ENCODE measurements at places on chromosomes 5 and 9.
A peak's percentile ranks its signal among the peaks of the same experiment; 100 is the strongest.

GRCh38 chr9:36222449-36222848 lies 31.7 kb downstream of the CLTA start:
- DNase-seq = no peak

DNA sequence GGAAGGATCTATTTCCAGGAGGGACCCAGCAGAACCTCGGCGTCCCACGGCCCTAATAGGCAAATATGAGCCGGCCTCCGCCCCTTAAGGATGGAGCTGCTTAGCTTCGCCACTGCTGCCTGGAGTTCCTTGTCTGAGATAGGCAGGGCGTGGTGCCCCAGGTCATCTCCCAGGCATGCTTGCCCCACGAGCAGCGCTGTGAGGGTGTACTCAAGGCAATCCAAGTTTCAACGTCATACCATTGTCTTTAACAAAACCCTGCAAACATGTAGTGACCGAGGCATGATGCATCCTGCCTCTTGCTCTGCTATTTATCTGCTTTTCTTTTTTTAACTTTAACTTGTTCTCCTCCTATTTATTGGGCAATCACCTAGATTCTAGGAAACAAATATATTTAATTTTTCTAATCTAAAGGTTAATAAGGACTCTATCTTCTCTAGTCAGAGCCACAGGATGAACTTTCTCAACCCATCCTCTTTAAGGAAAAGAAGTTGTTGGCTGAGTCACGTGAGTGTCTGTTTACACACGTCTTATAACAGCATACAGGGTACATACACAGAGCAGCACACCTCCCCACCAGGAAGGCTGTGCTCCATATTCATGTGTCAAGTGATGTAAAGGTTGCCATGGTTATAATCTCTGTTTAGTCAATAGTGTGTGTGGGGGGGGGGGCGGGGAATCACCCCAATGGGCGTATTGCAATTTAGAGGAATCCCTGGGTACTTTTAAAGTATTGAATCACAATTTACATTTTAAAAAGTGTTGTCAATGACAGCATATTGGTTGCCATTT lies 27.3 kb upstream of the ZSWIM6 start:
- DNase-seq = no peak

DNA sequence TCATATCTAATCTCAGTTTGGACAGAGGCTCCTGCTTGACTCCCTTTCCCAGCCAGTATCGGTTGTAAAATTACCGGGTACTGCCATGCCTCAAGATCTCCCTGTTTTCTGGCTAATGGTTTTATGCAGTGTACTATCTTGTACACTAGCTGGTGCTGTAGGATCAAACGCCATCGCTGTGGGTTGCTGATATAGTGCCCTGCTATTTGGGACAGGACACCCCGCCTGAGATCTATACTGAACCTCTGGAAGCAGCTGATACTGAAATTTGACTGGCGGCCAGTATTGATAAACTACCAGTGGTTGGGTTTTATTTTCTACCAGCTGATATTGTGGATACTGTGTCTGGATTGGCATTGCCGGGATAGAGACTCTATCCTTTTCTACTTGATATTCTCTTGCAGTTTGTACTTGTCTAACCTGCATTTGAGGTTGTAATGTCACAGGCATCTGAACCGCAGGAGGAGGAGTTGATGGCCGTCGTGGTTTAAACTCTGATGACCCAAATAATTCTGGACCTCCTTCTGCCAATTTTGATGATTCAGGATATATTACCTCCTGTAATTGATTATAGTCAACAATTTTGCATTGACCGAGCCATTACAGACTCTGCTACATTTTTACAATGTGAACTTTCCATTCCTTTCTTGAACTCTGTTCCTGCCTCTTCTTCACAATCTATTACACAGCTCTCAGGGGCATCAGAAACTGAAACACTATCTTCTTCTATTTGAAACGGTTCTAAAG lies 112.5 kb upstream of the LARP1 start:
- no peak for DNase-seq

DNA sequence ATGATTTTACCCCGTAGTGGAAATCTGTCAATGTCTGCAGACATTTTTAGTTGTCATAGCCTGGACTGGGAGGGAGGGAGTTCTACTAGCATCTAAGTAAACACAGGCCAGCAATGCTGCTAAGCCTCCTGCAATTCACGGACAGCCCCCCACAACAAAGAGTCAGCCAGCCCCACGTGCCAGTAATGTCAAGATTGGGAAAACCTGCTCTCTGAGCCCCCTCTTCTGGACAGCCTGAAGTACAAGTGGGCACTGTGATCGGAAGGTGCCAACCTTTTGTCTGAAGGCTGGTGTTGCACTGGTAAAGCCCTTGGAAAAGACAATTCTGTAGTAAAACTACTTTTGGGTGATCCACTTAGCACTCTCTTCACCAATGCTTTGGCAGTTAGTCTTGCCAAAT lies 154.5 kb downstream of the TARS1 start:
- no peak for DNase-seq

- DNase-seq = no peak
Measured at GRCh38 chr5:83688281-83688680, 32.4 kb downstream of the HAPLN1 start.

DNA sequence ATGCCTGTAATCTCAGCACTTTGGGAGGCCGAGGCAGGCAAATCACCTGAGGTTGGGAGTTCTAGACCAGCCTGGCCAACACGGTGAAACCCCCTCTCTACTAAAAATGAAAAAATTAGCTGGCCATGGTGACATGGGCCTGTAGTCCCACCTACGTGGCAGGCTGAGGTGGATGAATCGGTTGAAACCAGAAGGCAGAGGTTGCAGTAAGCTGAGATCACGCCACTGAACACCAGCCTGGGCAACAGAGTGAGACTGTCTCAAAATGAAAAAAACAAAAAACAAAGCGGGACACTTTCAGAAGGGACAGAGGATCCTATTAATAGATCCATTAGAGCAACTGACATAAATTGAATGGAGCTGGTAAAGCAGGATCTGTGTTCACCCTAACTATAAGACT lies 89.6 kb upstream of the SGCD start:
- no peak for DNase-seq

- DNase-seq = no peak
Measured at GRCh38 chr9:122070728-122071515, 22.2 kb downstream of the TTLL11 start.

DNA sequence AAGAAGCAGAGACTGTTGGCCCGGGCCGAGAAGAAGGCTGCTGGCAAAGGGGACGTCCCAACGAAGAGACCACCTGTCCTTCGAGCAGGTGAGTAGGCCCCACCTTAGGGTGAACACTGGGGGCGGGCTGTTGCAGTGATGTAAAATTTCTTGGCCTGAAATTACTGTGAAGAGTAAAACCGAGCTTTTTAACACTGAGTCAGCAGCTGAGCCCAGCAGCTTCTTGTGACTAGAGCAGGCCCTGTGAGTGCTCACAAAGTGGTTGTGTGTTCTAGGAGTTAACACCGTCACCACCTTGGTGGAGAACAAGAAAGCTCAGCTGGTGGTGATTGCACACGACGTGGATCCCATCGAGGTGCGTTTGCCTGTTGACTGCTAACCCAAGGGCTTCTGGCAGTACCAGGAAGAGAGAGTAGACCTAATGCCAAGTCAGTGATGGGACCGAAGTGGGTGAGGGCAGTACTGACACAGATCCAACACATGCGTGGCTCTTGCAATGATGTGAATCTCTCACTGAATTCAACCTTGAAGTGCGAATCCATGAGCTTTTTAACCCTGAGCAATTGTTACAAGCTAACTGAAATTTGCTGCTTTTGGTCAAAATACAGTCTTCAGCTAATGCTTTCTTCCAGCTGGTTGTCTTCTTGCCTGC lies 2.1 kb downstream of the RPL7A start:
- no peak for DNase-seq

GRCh38 chr9:36765468-36766341 lies 193.0 kb downstream of the MELK start:
- DNase-seq = peak; percentile 80

GRCh38 chr9:5354184-5354583 lies 14.5 kb upstream of the RLN1 start:
- no peak for DNase-seq

GRCh38 chr5:61632064-61632463 lies 300.0 kb downstream of the ZSWIM6 start:
- no peak for DNase-seq

DNA sequence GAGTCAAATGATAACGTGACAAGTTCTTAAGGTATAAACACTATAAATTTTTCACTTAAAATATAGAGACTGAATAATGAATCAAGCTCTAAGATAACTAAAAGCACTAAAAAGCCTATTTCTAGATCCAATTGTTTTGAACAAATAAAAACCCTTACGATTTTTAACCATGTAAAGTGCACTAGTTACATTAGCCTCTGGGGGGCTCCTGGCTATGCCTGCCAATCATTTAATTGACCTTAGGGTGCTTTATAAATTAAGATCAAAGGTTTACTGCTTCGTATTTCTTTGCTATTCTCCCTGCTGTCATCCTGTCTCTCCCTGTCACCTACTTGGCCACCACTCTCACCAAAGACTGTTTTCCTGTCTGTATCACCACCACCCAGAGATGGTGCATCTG lies 133.4 kb downstream of the ESM1 start:
- no peak for DNase-seq

DNA sequence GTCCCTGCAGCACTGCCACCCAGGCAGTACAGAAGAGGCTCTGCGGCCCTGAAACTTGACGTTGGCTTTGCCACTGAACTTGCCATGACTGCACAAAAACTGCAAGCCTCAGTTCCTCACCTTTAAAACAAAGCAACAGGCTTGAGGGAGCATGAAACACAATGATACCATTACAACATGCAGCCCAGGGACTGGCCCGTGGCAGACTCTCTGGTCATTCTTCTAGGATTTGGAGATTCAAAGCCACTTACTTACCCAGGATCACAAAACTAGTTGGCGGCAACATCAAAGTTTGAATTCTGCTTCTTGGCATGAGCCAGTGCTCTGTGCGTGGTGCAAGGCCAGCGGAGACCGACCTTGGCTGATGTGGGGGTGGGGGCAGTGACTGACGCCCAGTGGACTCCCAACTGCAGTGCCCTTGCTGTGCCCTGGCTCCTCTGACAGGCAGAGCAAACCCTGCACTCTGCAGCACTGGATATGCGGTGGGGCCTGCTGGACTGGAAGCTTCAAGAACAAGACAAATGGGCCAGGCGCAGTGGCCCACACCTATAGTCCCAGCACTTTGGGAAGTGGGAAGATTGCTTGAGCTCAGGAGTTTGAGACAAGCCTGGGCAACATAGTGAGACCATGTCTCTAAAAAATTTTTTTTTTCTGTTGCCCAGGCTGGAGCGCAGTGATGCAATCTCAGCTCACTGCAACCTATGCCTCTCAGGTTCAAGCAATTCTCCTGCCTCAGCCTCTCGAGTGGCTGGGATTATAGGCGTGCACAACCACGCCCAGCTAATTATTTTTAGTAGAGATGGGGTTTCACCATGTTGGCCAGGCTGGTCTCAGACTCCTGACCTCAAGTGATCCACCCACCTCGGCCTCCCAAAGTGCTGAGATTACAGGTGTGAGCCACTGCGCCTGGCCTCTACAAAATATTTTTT lies 18.9 kb downstream of the SQSTM1 start:
- DNase-seq = no peak

DNA sequence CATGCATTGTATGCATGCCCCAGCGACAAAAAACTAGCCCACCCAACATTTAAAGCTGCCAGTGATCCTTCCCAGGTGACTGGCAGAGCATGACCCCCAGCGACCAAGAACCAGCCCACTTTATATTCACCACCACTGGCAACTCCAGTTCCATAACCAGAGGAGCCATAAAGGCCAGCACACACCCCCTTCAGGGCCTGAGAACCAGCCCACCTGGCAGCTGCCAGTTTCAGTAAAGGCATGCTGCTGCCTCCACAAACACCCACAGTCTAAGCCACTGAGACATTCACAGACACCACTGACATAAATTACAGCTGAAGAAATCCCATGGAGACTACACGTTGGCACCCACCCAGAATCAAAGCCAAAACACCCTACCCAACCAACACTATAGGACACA lies 46.9 kb upstream of the RGS7BP start:
- no peak for DNase-seq

DNA sequence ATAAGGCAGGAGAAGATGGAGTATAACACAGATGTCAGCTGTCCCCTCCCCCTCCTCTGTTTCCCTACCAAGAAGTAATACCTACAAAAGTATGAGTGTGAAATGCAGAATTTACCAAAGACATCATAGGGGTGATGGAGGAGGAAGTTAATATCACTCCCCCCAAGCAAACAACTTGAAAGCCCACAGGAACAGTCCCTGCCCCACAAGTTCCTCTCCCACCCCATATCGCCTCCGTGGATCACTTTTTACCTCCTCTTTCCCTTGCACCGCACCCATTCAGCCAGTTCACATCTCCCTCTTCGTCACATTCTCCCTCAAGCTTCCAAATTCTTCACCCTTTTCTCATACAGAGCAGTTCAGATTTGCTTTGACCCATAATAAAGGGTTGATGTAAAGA lies 7.0 kb upstream of the SIL1 start:
- no peak for DNase-seq

- DNase-seq = peak; percentile 28
Measured at GRCh38 chr9:5587024-5587423, 41.9 kb upstream of the RIC1 start.

DNA sequence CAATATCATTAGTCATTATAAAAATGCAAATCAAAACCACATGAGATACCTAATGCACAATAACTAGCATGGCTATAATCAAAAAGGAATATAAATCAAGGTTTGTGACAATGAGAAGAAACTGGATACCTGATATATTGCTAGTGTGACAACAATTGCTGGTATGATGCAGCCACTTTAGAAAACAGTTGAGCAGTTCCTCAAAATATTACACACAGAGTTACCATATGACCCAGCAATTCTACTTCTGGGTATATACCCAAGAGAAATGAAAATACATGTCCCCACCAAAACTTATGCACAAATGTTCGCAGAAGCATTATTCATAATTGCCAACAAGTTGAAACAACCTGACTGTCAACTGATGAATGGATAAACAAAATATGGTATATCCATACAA lies 339.7 kb upstream of the POU5F2 start:
- DNase-seq = no peak

DNA sequence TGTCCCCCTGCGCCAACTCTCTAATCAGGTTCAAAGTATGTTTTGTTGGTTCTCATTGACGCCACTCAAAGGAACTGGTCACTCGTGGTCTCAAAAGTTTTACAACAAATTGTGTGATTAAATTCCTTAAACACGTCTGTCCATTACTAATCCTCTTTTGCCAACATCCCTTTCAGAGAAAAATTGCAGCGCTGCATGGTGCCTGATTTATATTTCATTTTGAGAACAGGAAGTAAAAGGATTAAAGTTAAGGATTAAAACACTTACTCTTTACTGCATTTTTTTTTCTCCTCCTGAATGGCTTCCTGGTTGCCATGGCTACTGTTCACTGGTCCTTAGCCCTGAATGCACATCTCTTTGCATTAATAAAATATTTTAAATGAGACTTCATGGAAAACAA lies 383.5 kb downstream of the GLIS3 start:
- no peak for DNase-seq

- no peak for DNase-seq
Measured at GRCh38 chr9:79387101-79387835, 184.5 kb upstream of the TLE4 start.

- no peak for DNase-seq
Measured at GRCh38 chr5:37211661-37212060, 37.5 kb downstream of the CPLANE1 start.
